ENCODE measurements at places on chromosomes 2 and 18. TPM values are rescaled to one million over a fixed set of nuclear protein-coding genes. Genes with fewer than 3 reads are reported as not detected.

DNA sequence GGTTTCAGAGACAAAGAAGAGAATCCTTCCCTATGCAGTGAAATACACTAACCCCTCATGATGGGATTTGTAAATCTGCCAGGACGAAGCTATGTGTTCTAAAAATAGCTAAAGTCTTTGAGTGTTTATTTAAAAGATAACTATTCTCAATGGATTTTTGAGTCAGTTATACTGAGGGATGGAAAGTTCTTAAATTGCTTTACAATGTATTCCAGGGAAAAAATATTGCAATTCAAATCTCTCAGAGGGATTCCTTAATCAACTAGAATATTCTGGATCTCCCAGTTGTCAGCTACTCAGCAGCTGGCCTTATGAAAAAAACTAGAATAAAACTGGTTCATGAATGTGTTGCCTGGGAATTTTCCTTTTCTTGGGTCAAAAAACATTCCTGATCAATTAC, 312.4 kb downstream of the PLCL1 start:
- DNase-seq, result no peak

GRCh38 chr2:62738981-62739936, 33.7 kb downstream of the EHBP1 start:
- no peak for DNase-seq

DNA sequence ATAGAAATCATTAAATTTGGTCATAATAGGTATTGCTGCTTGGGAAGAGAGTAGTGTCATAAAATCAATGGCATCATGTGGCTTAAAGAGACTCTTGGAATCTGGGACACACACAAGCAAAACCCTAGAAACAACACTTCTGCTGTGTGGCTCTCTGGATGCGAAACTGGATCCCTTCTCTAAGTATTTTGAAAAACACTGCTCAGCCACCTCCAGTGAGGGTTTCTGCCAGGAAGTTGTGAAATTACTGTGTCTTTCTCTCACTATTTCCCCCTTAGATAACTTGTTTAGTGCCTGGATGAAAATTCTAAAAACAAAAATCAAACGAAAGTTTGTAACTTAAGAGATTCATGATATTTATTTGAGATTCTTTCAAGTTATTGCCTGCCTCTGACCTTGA, 163.8 kb downstream of the RHBDD1 start:
- DNase-seq, result no peak

DNA sequence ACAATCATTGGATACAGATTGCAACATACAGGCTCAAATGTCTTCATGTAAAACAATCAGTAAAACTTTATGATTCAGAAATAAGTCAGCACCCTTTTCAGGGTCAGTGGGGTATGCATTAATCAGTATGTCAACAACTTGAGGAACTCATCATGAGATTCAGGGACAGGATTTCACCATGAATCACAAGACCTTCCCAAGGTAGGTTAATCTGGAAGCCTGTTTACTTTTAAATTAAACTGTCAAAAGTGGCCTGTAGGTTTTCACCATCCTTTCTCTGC, 104.8 kb downstream of the SP100 start:
- DNase-seq, result no peak

DNA sequence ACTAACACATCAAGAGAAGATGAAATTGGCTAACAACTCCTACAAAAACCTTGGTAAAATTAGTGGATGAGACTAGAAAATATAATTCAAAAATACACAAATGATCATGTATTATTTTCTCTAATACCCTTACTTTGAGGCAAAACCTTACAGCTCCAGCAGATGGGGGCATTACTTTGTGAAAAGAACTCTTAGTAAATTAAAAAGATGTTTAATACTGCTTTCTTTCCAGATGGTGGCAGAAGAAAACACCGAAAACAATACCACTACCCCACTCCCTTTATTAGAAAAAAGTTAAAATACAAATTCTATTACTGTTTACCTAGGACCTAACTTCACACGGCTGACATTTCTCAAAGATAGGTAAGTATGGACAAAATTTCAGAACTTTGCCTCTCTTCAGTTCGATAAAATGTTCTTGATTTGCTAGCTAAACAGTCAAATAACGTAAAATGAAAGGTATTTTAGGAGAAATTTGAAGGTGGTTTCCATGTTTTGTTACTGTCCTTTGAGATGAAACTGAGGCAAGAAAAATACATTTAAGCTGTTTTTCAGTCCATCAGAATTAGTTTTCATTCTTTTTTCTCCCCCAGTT, 30.6 kb downstream of the ORC4 start:
- peak; percentile 38 for DNase-seq

DNA sequence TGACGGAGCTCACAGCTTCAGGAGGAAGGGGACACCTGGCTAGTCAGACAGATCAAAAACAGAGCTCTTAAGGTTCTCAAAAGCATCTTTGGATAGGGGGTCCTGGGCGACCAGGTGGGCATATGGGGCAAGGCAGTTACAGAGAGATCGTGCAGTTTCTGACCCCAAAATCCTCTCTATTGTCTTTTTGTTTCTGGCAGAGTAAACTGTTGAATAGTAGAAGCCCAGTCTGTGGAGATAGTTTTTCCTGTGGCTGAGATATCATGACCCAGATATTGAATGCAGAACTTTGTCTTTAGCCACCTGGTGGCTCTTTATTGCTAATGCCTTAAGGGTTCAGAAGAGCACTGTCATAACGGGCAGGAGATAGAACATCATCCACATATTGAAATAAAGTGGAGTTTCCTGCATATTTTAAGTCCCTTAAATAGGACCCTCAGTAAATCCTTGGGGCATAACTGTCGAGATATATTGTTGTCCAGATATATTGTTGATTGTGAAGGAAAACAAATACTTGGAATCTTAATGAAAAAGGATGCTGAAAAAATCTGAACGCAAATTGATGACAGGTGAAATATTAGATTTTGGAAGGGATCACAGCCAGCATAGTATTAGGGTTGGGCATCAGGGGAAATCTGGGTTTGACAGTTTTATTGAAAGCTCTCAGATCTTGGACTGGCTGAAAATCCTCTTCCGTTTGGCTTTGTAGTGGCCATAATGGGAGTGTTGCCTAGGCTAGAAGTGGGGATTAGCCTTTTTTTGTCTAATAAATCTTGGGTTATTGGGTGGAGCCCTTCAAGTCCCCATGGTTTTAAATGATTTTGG, 14.1 kb upstream of the ZDBF2 start:
- DNase-seq, result no peak

Gene CCNT2
- 66.0 TPM for total RNA-seq

DNA sequence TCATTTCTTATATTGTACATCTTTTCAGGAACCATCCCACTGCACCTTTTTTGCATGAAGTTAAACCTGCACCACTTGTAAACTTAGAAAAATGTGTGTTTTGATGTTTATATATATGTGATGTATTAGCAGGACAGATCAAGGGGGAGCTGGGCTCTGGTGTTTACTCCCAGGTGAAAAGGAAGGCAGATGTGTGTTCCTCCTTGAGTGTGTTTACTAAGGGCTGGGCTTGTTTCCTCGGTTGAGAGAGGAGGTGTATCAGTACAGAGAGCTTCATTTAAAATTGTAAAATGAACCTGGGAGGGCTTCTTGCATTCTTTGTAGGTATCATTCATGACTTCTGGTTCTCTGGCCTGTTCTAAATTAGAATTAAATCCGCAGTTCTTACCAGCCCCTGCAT, 14.8 kb downstream of the LPIN1 start:
- DNase-seq, result no peak

GRCh38 chr2:52594026-52594425, 1173.6 kb upstream of the CHAC2 start:
- DNase-seq, result no peak

DNA sequence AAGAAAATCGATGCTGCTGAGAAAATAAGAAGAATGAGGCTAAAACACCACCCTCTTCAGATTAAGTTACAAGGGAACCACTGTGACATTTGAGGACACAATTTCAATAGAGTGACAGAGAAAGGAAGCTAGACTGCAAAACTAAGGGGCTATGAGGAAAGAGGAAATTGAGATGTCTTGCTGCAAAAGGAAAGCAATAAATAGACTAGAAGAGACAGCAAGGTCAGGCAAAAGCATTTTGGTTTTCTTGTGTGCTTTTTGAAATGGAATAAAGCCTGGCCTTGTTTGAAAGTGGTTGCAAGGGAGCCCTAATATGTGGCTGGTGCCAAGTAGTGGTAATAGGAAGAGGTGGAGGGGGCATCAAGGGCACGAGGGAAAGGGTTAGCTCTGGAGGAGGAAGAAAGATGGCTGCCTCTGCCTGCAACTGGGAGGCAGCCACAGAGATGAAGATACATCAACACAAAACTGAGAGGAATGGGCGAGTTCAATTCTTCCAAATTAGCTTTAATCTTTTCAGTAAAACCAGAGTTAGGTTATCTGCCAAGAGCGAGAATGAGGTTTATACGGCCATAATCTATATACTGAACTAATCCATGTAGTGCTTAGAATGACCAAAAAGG, 1.2 kb upstream of the MRO start:
- DNase-seq, result no peak

DNA sequence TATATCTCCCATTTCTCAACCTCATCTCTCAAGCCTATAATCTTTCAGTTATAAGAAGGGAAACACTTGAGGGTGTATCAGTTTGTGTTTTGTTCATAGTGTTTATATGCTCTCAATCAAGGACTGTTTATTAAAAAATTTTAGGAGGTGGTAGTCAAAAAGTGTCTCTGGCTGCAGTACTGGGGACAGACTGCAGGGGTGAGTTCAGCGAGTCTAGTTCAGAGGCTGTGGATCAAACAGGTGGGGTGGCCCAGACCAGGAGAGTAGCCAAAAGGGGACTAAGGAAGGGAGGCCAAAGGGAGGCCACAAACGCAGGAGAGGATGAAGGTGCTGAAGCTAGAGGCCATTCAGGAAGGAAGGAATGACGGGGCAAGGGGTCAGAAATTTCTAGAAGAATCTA, 136.3 kb downstream of the MSH2 start:
- no peak for DNase-seq

DNA sequence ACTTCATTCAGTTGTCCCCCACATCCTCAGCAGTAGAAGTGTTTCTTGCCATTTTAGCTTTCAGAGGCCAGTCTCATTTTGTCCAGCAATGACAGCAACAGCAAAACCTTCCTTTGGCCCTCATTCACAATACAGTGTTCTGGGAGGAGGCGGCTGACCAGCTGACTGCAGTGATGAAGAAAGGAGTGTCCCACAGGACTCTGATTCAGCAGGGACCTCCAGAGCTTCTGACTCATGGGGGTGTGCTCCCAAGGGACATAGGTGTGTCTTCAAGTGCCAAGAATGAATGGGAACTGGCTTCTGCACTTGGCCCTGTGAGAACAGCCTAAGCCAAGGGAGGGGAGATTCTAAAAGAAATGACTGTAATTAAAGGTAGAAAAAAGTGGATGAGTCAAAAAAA, 147.0 kb upstream of the PELI1 start:
- DNase-seq, result no peak

Measured in frontal cortex (tissue), 4 donors.